M059J (cell line): ENCODE measurements at places on chromosomes 3 and 15.

DNA sequence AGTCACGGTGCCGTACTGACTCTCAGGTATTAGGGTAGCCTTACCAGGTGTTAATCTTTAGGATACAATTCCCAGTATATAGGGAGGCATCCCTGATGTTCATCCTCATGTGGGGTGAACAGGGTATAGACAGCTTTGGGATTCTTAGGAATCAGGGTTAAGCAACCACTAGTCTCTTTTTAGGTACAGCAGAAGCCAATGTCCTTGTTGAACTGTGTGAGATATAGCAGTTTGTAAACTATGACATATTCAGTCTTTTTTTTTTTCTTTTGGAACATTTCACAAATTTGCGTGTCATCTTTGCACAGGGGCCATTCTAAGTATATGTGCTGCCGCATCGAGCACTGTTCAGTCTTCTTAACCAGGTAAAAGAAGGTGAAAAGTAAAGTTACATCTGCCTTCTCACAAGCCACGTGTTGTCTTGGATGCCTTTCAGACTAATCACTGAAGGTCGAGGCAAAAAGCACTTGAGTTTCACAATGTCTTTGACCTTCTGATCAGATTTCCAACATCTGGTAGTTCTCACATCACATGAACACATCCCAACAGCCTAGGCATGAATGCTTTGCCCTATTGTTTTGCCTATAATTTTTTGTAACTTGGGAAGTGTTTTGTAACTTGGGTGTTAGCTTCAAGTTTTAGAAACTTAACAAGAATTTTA, 17.2 kb downstream of the TSEN2 start:
- DNase-seq = no peak

- DNase-seq = no peak
These were observed 742.3 kb upstream of the CBLB start for GRCh38 chr3:106611116-106611515.

DNA sequence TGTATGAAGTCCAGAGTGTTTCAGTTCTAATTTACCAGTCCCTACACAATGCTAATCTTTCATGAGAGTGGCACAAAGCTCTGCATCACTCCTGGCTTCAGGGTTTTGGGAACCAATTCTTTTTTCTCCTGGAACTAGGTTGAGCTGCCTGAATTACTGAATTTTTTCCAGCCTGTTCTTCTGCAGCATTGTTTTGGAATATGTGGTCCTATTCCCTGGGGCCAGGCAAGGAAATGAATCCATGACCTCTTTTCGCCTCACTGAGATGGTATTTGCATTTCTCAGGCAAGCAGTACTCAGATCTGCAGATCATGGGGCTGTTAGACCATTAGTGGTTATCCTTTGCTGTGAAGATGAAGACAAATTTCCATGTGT, 25.6 kb upstream of the GPR171 start:
- DNase-seq = peak; percentile 80

GRCh38 chr15:68328443-68328842, 50.9 kb downstream of the FEM1B start:
- peak; percentile 40 for DNase-seq

GRCh38 chr3:41148901-41149300, 50.4 kb upstream of the CTNNB1 start:
- no peak for DNase-seq

DNA sequence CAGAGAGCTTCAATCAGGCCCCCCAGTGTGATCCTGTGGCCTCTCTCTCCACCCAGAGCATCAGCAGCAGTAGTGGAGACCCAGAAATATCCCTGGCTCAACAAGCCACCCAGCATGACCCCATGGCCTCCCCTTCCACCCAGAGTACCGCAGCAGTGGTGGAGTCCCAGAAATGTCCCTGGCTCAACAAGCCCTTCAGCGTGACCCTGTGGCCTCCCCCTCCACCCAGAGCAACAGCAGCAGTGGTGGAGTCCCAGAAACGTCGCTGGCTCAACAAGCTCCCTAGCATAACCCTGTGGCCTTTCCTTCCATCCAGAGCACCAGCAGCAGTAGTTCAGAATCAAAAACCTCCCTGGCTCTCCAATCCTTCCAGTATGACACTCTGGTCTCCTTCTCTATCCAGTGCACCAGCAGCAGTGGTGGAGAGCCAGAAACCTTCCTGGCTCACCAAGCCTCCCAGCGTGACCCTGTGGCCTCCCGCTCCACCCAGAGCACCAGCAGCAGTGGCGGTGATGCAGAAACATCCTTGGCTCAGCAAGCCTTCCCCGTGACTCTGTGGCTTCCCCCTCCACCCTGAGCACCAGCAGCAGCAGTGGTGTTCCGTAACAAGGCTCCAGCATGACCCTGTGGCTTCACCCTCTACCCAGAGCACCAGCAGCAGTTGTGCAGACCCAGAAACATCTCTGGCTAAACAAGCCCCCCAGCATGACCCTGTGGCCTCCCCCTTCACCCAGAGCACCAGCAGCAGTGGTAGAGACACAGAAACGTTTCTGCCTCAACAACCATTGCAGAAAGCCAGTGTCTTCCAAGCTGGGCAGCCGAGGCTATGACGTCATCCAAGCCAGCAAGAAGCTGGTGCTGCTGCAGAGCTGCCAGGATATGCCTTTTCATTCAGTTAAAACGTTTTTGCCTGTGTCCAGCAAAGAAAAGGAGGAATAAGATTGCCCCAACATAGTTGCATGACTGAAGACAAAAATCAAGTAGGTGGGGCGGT, 61.3 kb upstream of the TAMM41 start:
- peak; percentile 5 for DNase-seq

GRCh38 chr15:92503889-92504288, 110.2 kb downstream of the ST8SIA2 start:
- no peak for DNase-seq

DNA sequence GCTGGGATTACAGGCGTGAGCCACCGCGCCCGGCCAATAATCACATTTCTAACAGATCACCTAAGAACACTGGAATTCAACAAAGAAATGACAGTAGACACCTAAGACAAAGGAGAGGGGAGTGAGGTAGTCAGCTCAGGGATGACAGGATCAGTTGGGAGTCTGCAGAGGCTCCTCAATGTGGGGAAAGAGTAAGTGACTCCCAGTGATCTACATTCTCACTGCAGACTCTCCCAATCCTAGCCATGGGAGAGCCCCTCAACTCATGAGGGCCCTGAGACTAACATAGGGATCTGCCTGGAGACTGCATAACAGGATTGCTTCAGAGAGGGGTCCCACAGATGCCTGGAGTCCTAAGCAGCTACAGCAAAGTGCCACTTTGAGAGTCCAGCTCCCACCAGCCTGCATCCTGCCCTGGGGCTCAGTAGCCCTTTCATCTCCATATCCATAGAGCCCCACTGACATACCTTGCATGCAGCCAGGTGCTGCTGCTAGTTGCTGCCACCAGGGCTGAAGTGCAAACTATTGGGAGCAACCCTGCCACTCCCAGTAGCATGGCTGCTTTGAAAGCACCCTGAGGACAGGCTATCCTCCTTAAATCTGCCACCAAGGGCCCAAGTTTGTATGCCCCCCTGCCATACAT, 21.8 kb upstream of the PFN2 start:
- DNase-seq = no peak

DNA sequence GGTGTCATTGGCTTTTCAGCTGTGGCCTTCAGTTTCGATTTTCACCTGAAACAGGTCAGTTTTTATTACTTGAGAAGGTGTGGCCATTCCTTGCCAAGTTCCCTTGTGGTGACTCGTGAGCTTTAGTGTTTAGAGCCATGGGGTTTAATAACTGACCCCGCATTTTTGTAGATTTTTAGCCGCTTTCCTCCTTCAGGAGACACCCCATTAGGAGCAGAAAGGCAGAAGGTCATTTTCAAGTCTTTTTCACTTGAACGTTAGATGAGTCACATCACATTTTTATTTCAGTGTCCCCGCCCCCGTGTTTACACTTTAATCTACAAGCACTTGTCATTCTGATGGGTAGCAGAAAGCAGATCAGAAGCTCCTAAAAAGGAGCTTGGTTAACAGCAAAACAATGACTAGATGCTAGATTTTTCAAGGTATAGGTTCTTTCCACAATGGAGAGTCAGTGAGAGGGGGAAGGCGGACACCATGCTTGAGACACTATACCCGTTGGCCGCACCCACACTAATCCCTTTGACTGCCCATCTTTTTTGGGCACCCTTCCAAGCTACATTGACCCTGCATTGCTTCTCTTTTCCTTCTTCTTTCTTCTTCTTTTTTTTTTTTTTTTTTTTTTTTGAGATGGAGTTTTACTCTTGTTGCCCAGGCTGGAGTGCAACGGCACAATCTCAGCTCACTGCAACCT, 132.7 kb downstream of the GHSR start:
- DNase-seq = peak; percentile 90

DNA sequence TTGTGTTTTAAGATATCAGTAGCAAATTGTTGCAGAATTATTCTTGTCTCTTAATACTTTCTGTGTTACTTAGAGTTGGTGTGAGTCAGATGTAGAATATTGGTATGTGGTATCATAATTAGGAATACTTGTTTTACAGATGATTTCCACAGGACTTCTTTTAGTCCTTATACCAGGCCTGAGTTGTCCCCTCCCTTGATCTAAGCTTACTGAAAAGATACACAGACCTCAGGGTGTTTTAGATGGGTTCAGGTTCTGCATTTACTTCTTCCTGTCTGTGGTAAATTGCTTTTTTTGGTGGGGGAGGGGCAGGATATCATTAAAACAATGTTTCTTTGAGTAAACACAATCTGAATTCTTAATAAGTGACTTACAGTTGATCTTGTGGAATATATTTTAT, 14.2 kb downstream of the DZIP3 start:
- DNase-seq = peak; percentile 35

GRCh38 chr3:31294430-31295149, 238.1 kb upstream of the STT3B start:
- DNase-seq = peak; percentile 35

GRCh38 chr15:64763874-64764273, 11.5 kb downstream of the RBPMS2 start:
- DNase-seq = no peak

DNA sequence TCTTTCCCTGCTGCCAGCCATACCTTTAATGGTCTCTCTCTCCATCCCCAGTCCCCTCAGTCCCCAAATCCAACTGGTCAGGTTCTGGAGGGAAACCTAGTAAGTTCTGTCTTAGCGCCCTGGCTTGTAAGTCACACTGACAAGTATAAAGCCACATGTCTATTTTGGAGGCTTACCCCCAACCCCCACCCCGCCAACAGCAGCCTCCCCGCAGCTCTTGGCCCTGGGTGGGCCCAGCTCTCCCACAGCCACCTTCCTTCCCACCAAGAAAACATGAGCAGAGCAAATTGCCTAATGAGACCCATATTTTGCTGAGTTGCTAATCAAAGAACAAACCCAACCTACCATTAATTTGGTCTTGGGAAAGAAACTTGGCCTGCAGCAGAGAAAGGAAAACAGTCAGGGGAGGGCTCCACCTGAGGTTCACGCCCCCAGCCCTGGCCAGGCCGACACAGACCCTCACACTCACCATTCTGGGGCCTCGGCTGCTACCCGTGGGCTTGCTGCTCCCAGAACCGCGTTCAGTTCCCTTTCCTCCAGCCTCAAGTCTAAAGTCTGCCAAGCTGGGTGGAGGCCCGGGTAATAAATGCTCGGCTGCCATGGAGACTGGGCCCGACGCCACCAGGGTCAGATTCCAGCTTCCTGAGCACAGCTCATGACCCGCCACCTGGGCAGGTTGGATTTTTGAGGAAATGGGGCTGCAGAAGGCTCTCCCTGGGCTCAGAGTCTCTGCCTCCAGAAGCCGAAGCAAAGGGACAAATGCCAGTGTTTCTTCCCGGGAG, at the start of gene CALML4:
TSS of gene CALML4 (minus strand) at position 557 of the 782 bp plus-strand sequence. CDS start at position 472, 85 bp downstream.
- DNase-seq = peak; percentile 39

DNA sequence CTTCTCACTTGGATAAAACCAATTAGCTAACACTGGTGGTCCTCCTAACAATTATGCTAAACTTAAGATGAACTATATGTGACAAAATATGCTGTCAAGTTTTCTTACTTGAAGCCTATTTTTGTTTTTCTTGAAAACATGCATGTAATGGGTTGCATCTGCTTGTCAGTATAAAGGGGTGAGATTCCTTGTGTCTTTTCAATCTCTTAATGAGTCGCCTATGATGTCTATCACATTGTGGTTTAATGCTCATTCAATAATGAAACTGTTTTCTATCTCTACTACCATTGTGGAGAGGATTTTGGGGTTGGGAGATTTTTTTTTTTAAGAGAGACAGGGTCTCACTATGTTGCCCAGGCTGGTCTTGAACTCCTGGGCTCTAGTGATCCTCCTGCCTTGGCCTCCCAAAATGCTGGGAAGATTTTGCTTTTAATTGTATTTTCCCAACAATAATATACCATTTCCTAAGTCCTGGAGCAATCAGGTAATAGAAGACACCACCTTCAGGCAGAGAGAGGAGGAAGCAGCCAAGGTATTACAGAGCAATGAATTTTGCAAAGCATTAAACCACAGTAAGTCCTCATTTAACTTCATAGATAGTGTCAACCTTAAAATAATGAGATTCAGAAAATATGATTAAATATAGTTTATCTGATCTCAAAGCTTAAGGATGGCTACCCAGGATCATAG, 17.4 kb upstream of the TRMT10C start:
- DNase-seq = no peak

- no peak for DNase-seq
These were observed 31.6 kb downstream of the FAM227B start for GRCh38 chr15:49589030-49589429.

DNA sequence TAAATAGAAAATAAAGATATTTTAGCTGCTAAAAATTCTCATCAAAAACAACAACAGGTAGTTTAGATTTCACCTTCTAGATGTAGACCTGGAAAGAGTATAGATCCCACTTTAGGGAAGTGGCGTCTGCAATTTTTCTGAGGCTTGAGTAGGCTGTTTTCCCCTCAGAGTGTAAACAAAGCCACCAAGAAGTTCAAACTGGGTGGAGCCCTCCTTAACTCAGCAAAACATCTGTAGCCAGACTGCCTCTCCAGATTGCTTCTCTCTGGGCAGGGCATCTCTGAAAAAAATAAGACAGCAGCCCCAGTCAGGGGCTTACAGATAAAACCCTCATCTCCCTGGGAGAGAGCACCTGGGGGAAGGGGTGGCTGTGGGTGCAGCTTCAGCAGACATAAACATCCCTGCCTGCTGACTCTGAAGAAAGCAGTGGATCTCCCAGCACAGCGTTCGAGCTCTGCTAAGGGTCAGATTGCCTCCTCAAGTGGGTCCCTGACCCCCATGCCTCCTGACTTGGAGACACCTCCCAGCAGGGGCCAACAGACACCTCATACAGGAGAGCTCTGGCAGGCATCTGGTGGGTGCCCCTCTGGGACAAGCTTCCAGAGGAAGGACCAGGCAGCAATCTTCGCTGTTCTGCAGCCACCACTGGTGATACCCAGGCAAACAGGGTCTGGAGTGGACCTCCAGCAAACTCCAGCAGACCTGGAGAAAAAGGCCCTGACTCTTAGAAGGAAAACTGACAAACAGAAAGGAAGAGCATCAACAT, 259.6 kb downstream of the STXBP5L start:
- no peak for DNase-seq

- peak; percentile 48 for DNase-seq
These were observed 3.3 kb downstream of the ANKRD63 start for GRCh38 chr15:40279437-40280141.

DNA sequence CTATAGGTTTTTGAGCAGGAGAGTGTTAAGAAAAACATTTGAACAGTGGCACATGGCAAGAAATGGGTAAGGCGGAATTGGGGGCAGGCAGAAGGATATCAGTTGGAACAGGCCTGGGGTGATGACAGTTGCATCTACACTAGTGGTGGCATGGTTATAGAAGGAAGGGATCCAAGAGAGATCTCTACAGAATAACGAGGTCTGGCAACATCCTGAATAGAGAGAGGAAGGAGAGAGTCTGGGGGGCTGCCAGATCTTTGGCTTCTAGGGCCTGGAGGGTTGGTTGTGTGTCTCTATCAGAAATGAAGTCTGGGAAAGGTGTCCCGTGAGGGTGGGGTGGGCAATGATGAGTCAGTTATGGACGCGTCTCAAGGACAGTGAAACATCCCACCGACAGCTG, 26.3 kb downstream of the FSTL1 start:
- no peak for DNase-seq
